ENCODE measurements at places on chromosomes 3 and 15. TPM values are rescaled to one million over a fixed set of nuclear protein-coding genes. Genes with fewer than 3 reads are reported as not detected.

DNA sequence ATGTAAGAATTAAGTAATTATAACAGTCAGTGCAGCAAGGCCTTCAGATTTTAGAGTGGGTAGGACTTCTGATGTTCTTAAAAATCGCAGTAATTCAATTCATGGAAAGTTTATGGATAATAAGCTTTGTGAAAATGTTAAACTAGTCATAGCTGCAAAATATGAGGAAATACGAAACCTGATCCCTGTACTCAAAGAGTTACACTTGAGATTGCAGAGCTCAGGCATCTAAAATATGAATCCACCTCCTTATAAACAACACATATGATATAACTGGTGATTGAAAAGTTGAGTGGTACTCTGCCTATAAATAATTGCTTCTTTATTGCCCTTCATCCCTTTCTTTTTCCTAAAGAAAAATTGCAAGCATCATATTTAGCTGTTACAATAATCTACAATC lies 473.3 kb downstream of the OTOL1 start:
- DNase-seq: no peak
- H3K4me3 ChIP-seq: no peak overlapping the region
- H3K4me1 ChIP-seq: no peaks in the 10 kb centered on the region
- no peaks in the 10 kb centered on the region for H3K27me3 ChIP-seq
- H3K27ac ChIP-seq: no peak overlapping the region
- no peaks in the 10 kb centered on the region for H3K36me3 ChIP-seq

DNA sequence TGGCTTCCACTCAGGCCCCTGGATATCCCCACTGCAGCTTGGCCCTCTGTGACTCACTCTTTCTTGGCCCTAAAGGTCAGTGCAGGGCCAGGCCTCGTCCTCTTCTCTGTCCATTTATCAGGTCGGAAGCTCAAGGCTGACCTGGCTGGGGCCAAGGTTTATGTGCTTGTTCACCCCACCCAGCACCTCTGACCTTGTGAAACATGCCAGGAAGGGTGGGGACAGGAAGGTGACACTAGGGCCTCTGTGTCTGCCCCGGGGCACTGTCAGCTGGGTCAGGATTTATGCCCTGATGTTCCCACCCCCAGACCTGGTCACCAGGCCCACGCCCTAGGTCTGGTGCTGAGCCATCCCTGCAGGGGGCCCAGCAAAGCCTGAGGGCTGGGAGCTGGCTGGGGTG lies 103.8 kb downstream of the FBLN2 start:
- no peak for DNase-seq
- H3K27ac ChIP-seq: no peak overlapping the region
- peaks cover 74% of the 10 kb centered on the region for H3K27me3 ChIP-seq
- peaks cover 3% of the 10 kb centered on the region for H3K4me1 ChIP-seq

DNA sequence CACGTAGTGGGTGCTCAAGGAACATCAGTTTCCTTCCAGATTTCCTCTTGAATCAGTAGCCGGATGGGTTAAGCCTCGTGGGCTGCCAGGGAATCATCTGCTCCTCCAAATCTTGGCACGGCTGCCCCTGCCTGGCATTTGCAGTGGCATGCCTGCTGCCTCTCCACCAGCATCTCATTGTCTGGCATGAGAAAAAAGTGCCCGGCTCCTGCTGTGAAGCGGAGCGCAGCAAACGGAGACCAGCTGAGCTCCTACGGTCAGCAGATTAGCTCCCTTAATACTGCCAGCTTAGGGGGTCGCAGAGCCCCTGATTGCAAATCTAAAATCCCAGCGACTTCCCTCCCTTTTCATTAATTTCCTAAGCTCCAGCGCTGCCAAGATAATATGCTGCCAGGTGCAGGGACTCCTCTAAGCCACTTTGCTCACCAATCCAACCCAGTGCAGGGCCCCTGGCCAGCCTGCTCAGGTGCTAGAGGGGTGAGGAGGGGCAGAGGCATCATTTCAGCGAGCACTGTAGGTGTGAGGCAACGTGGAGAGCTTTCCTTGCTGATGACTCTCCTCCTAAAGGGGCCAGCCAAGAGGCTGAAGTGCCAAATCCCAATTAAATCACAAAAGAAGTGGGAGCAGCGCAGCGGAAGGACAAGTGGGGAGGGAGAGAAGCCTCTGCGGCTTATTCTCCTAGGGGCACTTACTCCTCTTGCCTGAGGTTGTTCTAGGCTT lies 49.6 kb upstream of the ST8SIA2 start:
- no peak overlapping the region for H3K27ac ChIP-seq
- no peak for DNase-seq
- peaks cover 7% of the 10 kb centered on the region for H3K4me1 ChIP-seq
- peaks cover 55% of the 10 kb centered on the region for H3K27me3 ChIP-seq
- H3K36me3 ChIP-seq: no peaks in the 10 kb centered on the region
- no peak overlapping the region for H3K4me3 ChIP-seq

DNA sequence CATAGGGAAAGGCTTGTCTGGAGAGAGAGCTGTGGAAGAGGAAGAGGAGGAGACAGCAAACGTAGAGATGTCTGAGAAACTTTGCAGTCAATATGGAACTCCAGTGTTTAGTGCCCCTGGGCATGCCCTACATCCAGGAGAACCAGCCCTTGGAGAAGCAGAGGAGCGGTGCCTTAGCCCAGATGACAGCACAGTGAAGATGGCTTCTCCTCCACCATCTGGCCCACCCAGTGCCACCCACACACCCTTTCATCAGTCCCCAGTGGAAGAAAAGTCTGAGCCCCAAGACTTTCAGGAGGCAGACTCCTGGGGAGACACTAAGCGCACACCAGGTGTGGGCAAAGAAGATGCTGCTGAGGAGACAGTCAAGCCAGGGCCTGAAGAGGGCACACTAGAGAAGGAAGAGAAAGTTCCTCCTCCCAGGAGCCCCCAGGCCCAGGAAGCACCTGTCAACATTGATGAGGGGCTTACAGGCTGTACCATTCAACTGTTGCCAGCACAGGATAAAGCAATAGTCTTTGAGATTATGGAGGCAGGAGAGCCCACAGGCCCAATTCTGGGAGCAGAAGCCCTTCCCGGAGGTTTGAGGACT lies 6.9 kb downstream of the MAP1A start:
- H3K4me1 ChIP-seq: no peaks in the 10 kb centered on the region
- peaks cover 22% of the 10 kb centered on the region for H3K27me3 ChIP-seq
- no peak for DNase-seq
- H3K36me3 ChIP-seq: peaks cover 3% of the 10 kb centered on the region

GRCh38 chr3:100033903-100034471 lies 80.3 kb downstream of the FILIP1L start:
- no peak overlapping the region for H3K4me3 ChIP-seq
- H3K4me1 ChIP-seq: peaks cover 36% of the 10 kb centered on the region
- peak overlapping the region; percentile 17 for H3K27ac ChIP-seq
- H3K27me3 ChIP-seq: no peaks in the 10 kb centered on the region

GRCh38 chr3:56415652-56416051 lies 52.6 kb downstream of the ERC2 start:
- H3K4me1 ChIP-seq: peaks cover 2% of the 10 kb centered on the region
- H3K36me3 ChIP-seq: peaks cover 2% of the 10 kb centered on the region
- H3K27ac ChIP-seq: no peak overlapping the region
- no peak overlapping the region for H3K4me3 ChIP-seq
- no peak for DNase-seq

DNA sequence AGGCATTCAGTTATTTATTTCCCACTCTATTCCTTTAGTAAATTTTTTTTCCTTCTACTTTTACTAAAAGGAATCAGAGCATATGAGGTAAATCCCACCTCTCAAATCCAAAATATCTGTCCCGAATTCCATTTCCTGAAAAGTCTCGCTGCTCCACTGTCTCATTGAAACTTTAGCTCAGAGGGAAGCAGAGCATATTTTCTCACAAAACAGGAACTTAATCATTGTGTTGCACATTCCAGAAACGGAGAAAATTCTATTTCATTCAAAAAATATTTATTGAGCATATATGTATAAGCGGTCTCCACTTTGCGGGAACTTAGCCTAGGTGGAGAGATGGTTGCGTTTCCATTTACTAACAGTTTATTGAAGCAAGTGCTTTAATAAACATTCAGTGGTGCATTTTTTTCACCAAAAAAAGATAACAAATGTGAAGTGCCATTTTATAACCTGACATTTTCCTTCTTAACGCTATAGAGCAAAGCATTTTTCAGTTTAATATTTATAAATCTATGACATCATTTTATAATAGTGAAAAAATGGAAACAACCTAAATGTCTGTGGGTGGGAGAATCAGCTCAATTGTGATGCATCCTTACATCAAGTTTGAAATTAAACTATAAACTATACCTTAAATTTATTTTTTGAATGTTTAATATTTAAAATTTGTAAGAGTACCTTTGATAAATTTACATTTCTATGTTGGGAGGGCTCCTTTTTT lies 67.2 kb upstream of the CSTA start:
- H3K27me3 ChIP-seq: peaks cover 5% of the 10 kb centered on the region
- no peak overlapping the region for H3K27ac ChIP-seq
- H3K36me3 ChIP-seq: no peaks in the 10 kb centered on the region
- DNase-seq: no peak

- H3K36me3 ChIP-seq: no peaks in the 10 kb centered on the region
- DNase-seq: no peak
- no peaks in the 10 kb centered on the region for H3K4me1 ChIP-seq
- no peak overlapping the region for H3K4me3 ChIP-seq
- no peak overlapping the region for H3K27ac ChIP-seq
Measured at GRCh38 chr15:81087066-81087465, 47.0 kb upstream of the CFAP161 start.

DNA sequence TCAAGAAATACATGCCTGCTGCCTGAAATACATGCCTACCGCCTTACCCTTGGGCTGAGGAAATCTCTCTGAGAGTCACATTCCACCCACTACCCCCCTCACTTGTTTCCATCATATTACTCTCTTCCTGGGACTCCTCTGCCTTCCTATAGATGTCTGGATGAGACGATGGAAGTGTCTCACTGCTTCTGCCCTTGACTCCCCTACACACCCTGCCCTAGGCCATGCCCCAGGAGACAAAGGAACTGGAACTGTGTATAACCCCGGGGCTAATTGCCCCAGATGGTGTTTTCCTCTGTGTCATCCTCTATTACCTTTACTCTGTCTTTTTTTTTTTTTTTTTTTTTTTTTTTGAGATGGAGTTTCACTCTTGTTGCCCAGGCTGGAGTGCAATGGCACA lies 102.0 kb downstream of the GTPBP8 start:
- H3K27me3 ChIP-seq: peaks cover 4% of the 10 kb centered on the region
- no peak overlapping the region for H3K4me3 ChIP-seq
- no peak for DNase-seq
- no peaks in the 10 kb centered on the region for H3K36me3 ChIP-seq

- H3K4me3 ChIP-seq: no peak overlapping the region
- DNase-seq: no peak
- H3K36me3 ChIP-seq: no peaks in the 10 kb centered on the region
- H3K4me1 ChIP-seq: peaks cover 8% of the 10 kb centered on the region
- H3K27me3 ChIP-seq: no peaks in the 10 kb centered on the region
Measured at GRCh38 chr3:153679714-153680113, 441.5 kb upstream of the ARHGEF26 start.

- no peaks in the 10 kb centered on the region for H3K27me3 ChIP-seq
- no peak for DNase-seq
- H3K36me3 ChIP-seq: no peaks in the 10 kb centered on the region
- H3K27ac ChIP-seq: no peak overlapping the region
Measured at GRCh38 chr15:58203537-58203936, 65.4 kb downstream of the AQP9 start.

GRCh38 chr3:64222501-64223111 lies 2.7 kb downstream of the PRICKLE2 start:
- H3K27ac ChIP-seq: no peak overlapping the region
- H3K36me3 ChIP-seq: no peaks in the 10 kb centered on the region
- no peak for DNase-seq
- H3K4me3 ChIP-seq: no peak overlapping the region

DNA sequence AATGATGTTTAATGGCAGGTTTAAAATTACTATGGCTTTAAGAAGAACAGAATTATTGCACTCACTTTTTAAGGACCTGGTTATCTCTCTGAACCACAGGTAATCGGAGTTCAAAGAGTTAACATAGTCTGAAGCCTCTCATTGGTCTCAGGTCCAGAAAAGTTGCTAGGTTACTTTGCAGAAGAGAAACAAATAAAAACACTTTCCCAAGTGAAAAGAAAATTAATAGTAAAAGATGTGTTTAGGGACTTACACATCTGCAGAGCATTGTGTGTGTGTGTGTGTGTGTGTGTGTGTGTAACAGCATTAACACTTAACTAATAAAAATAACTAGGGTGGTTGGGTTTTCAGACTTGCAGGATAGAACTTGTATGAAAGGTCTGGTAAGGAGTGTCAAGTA lies 1.0 kb downstream of the MASP1 start:
- H3K4me1 ChIP-seq: peaks cover 24% of the 10 kb centered on the region
- H3K4me3 ChIP-seq: no peak overlapping the region
- H3K36me3 ChIP-seq: no peaks in the 10 kb centered on the region

- H3K4me3 ChIP-seq: no peak overlapping the region
- H3K27ac ChIP-seq: no peak overlapping the region
- no peaks in the 10 kb centered on the region for H3K36me3 ChIP-seq
- H3K27me3 ChIP-seq: peaks cover 4% of the 10 kb centered on the region
Measured at GRCh38 chr15:38941399-38941953, 376.9 kb upstream of the RASGRP1 start.

DNA sequence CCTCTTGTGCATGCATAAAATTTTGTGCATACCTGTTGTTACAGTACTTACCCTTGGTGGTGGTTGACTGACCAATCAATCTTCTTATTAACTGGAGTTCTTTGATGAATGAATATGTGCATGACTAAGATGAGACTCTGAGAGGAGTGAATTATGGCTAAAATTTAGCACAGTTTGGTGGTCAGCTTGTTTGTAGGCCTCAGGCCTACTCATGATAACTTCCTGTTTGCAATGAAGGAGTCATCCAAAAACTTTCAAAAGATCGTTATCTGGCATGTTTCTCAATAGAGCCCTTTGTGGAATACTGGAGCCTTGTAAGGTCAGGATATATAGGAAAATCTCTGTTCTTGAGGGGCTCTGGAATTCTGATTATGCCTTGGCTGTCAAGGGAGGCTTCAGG lies 66.5 kb downstream of the LEKR1 start:
- peaks cover 12% of the 10 kb centered on the region for H3K4me1 ChIP-seq
- no peak for DNase-seq
- H3K4me3 ChIP-seq: no peak overlapping the region
- H3K27ac ChIP-seq: no peak overlapping the region
- H3K27me3 ChIP-seq: no peaks in the 10 kb centered on the region

DNA sequence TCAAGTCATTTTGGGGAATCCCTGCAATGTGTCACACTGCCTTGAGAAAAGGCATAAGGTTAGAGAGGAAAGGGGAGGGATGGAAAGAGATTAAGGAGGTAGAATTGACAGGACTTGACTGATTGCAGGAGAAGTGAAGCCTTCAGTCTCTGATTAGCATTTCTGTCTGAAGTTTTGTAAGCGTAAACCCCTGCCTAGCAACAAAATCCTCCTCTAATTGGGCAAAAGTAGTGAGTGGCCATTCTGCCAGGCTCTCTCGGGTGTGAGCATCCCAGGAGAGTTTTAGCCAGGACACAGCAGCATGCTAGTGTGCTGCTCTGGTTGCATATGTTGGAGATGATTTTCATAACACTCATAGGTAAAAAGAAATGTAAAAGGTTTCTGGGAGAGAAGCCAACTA lies 117.0 kb upstream of the MRPL3 start:
- no peak overlapping the region for H3K4me3 ChIP-seq
- H3K36me3 ChIP-seq: no peaks in the 10 kb centered on the region
- no peak for DNase-seq

- DNase-seq: no peak
- no peak overlapping the region for H3K4me3 ChIP-seq
- H3K27me3 ChIP-seq: no peaks in the 10 kb centered on the region
- H3K4me1 ChIP-seq: peaks cover 43% of the 10 kb centered on the region
Measured at GRCh38 chr15:57611938-57612337, 20.2 kb downstream of the MYZAP start.

The RYK gene
- total RNA-seq: 85.2 TPM

The PAK2 gene
- total RNA-seq: 71.9 TPM

The MCCC1 gene
- total RNA-seq: 32.5 TPM

The OR5K2 gene
- not detected for total RNA-seq

The RAD51 gene
- 13.2 TPM for total RNA-seq

The TXNRD3 gene
- total RNA-seq: 12.9 TPM

The LRRC34 gene
- 6.6 TPM for total RNA-seq

The LIPH gene
- 0.79 TPM for total RNA-seq

The IL5RA gene
- 0.11 TPM for total RNA-seq

The FGF7 gene
- total RNA-seq: 0.24 TPM

Data from progenitor cell of endocrine pancreas (in vitro differentiated cells).